ENCODE measurements at places on chromosomes 12 and 14.

DNA sequence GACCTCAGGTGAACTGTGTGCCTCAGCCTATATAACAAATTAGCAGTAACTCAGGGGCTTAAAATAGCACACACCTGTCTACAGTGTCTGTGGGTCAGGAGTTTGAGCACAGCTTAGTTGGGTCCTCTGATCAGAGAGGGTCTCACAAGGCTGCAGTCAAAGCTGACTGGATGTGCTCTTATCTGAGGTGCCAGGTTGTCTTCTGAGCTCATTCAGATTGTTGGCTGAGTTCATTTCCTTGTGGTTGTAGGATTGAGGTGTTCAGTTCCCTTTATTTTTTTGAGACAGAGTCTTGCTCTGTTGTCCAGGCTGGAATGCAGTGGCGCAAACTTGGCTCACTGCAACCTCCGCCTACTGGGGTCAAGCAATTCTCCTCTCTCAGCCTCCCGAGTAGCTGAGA lies 164.7 kb downstream of the ADCK1 start:
- DNase-seq = no peak

GRCh38 chr12:63068857-63069442 lies 82.1 kb downstream of the AVPR1A start:
- no peak for DNase-seq

- no peak for DNase-seq
Observed at GRCh38 chr12:130494736-130495135, 157.0 kb downstream of the PIWIL1 start.

DNA sequence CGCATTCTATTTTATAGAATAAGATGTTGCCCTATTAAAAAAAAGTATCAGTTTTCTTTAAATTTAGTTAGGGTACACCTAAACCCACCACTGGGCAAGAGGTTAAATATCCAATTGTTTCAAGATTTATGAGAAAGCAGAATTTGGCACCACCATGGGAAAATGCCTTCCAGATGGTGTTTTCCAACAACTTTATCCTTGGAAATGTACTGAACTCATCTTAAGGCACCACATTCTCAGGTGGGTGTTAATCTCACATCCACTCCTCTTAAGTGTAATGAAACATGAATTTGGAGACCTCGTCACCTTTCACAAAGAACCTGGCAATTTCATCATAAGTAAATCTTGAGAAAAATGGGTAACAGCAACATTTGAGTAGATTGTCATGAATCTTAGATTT lies 13.1 kb downstream of the CBX5 start:
- DNase-seq = no peak

- DNase-seq = no peak
Observed at GRCh38 chr12:84412226-84412625, 500.4 kb downstream of the SLC6A15 start.

DNA sequence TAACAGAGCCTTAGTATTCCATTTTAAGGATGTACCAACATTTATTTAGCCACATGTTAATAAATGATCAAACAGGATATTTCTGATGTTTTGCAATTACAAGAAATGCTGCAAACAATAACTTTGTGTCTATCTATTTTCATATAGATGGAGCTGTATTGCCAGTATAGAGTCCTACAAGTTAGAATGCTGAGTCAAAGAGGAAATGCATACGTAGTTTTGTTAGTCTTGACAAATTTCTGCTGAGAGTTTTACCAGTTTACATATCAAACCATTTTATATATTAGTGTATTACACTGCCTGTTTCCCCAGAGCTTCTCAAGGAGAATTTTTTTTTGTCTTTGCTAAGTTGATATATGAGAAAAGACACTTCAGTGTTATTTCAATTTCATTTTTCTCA lies 541.7 kb downstream of the SLC16A7 start:
- DNase-seq = no peak

DNA sequence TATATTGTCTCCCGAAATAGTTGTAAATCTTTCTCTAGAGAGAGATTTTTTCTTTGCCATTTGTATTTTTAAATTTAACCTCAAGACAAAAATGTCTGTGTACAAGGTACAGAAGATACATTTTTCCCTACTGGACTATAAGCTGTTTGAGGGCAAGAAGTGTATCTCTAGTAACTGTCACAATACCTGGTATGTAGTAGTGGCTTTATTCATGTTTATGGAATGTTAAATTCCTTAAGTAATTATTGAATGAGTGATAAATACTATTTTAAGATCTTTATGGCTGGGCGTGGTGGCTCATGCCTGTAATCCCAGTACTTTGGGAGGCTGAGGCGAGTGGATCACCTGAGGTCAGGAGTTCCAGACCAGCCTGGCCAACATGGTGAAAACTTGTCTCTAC lies 24.4 kb upstream of the CDK17 start:
- no peak for DNase-seq

- no peak for DNase-seq
Observed at GRCh38 chr12:106978035-106978800, 8.7 kb downstream of the MTERF2 start.

DNA sequence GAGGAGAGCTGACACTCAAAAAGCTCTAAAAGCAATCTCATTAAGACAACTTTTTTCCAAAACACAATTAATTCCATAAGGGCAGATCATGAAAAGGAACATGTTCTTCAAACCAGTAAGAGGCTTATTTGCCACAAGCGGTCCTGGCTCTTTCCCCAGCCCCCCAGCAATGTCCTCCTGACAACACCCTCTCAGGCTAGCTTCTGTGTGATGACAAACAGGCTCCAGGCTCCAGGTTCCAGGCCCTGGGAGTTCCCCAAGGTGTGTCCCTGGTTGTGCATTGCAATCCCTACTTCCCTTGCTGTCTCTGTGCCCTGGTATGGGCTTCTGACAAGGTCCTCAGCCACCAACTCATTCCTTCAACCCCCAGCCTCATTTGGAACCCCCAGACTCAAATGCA lies 8.9 kb downstream of the HVCN1 start:
- DNase-seq = no peak

GRCh38 chr14:75944607-75945241 lies 37.1 kb downstream of the TGFB3 start:
- DNase-seq = no peak

- DNase-seq = peak; percentile 93
Observed at GRCh38 chr12:56117778-56118687, at the start of gene ZC3H10. TSS of gene ZC3H10 (plus strand) at chr12:56118266. CDS start at chr12:56120563, 2,297 bp downstream.

DNA sequence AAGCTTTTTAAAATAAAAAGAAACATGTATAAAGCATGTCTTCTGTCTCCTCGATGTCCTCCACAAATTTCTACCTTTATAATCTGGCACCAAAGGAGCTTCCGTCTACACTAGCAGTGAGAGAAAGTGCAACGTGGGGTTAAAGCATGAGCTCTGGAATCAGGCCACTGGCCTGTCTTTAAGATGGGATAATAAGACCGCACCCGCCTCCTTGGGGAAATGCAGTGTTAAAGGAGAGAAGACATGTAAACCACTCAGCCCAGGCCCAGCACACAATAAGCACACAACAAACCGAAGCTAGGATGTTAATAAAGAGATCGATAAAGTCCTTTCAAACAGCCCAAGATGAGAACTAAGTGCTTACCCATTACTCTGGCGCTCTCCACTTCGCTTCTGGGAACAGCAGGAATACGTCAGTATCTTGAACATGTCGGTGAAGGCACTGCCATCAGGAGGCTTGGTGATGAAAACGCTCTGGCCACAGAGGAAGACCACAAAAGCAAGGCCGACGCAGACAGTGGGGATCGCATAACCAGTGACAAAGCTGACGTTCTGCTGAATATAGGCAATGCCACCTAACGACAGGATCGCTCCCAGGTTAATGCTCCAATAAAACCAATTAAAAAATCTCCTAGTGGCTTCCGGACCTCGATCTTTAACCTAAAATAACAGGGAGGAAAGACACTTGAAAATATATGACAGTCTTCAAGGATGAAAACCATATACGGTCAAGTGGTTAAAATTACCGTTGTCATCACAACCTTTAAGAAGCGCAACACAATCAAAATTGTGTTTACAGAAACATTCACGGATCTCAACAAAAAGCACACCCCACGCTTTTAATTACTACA lies 9.1 kb downstream of the SLC15A4 start:
- no peak for DNase-seq

- no peak for DNase-seq
Observed at GRCh38 chr14:33232031-33232430, 293.4 kb downstream of the NPAS3 start.

GRCh38 chr12:26319511-26319910 lies 124.1 kb downstream of the SSPN start:
- DNase-seq = no peak

DNA sequence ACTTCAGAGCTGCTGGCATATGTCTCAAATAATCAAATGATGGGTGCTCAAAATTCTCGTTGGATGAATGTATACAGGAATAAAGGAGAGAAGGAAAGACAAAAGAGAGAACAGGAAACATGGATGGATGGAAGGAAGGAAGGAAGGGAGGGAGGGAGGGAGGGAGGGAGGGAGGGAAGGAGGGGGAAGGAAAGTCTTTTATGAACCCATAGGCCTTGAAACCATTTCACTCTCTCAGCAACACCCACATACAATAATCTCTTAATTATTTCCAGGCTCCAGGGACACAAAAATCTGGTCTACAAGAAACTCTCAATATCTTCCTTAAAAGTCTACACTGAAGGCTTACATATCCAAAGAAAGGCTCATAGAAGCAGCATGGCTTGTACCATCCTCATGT lies 363.4 kb upstream of the TMPO start:
- DNase-seq = no peak

DNA sequence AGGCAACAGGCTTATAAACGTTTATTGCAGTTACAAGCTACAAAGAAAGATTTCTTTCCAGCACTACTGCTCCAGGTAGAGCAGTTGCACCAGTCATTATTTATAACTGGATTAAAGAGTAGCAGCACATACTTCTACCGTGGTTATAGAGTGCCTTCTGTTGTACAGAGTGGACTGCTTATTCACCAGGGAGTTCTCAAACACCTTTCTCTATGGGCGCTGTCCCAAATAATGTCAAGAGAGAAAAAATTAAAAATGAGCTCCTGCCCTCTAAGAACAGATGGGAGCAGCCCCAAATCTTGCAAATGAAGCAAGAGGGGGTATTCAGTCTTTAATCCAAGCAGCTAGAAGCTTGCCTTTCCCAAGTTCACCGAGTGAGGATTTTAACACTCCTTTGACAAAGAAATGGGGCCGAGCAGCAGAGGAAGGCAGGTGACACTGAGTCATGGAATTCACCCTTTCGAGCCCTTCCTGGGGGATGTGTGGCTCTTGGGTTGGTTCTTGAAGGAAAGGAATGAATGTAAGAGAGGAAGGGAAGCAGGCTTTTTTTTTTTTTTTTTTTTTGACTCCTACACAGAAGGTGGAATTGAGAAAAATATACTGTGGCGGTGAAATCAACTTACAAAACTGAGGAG lies 181.2 kb downstream of the PRKCH start:
- no peak for DNase-seq

GRCh38 chr12:37672655-37673260 lies 643.8 kb upstream of the ALG10B start:
- DNase-seq = no peak

DNA sequence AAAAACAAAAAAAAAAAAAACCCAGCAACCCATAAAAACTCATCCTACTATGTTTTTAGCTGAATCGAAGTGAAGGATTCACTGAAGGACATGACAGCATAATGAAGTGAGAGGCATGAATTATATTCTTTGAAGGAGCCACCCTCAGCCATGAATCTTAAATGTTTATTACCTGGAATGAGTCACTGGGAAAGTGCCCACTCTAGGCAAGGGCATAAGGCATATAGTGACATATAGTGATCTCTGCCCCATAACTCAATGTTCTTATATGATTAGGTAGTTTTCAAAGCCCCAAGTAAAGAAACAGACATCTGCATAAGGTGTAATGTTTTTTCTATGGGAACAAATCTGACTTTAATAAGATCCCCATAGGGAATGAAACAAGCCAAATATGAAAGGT lies 79.9 kb downstream of the MDGA2 start:
- no peak for DNase-seq

DNA sequence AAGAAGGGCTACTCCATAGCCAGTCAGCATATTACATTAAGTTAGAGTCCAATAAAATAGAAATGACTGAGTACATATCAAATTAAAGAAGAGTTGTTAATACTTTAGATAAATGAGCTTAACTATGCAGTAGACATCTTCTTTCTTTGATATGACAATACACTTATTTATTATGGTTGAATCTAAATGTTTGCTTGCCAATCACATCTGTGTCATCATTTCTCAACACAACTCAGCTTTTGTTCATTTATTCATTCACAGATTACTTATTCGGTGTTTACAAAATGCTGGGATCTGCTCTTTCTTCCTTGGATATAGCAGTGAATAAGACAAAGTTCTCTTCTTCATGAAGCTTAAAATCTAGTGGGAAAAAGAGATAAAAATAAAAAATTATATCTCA lies 614.6 kb upstream of the ATP2B1 start:
- DNase-seq = no peak

GRCh38 chr14:55572578-55572977 lies 7.4 kb upstream of the KTN1 start:
- no peak for DNase-seq

- DNase-seq = no peak
Observed at GRCh38 chr14:30507209-30507608, 51.7 kb upstream of the G2E3 start.

GRCh38 chr14:30656190-30656632 lies 34.1 kb downstream of the SCFD1 start:
- peak; percentile 3 for DNase-seq

DNA sequence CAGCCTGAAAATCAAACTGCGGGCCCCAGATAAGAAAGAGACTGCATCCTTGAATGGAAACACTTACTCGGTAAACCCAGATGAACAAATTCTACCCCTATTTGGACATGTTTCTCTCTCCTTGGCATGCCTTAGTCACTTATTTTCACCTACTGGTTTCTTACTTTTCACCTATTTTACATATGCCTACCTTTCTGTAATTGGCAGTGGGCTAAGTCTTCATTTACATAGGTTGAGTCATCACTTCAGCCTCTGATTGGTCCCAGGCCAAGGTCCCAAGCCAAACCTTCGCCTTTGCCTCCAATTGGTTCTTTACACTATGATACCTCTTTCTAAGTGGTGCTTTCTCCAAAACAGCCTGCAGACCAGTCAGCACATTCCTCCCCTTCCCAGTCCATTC lies 111.3 kb downstream of the DYRK2 start:
- DNase-seq = no peak

DNA sequence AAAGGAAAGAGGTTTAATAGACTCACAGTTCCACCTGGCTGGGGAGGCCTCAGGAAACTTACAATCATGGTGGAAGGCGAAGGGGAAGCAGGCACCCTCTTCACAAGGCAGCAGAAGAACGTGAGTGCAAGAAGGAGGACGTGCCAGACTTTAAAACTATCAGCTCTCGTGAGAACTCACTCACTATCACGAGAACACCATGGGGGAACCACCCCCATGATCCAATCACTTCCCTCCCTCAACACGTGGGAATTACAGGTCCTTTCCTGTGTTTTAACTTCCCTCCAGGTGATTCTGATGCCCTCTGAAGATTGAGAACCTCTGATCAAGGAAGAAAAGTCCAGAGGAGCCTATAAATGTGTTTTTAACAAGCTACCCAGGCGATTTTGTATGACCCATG lies 358.7 kb downstream of the MED13L start:
- DNase-seq = no peak

- DNase-seq = no peak
Observed at GRCh38 chr12:65015850-65016249, 105.3 kb downstream of the WIF1 start.

GRCh38 chr14:21525962-21526671 lies at the start of gene SALL2:
TSS of gene SALL2 (minus strand) at chr14:21526346. CDS start at chr14:21526127, 219 bp downstream.
- DNase-seq = peak; percentile 10
